ENCODE measurements at places on chromosomes 1 and 21. TPM values are rescaled to one million over a fixed set of nuclear protein-coding genes. Genes with fewer than 3 reads are reported as not detected.

TNFSF4 gene
- polyA plus RNA-seq = 0.16 TPM

NFIA gene
- 9.0 TPM for polyA plus RNA-seq

SYDE2 gene
- polyA plus RNA-seq = 0.62 TPM

GSTM1 gene
- 125 TPM for polyA plus RNA-seq

ADAMTSL4 gene
- polyA plus RNA-seq = 43.2 TPM

AIRE gene
- polyA plus RNA-seq = 0.06 TPM

PLCH2 gene
- polyA plus RNA-seq = 19.2 TPM

LYPD8 gene
- not detected for polyA plus RNA-seq

SHE gene
- 2.1 TPM for polyA plus RNA-seq

C1orf94 gene
- polyA plus RNA-seq = not detected

CDC42BPA gene
- polyA plus RNA-seq = 2.5 TPM

MPZL1 gene
- 16.2 TPM for polyA plus RNA-seq

ZNF593OS gene
- 0.12 TPM for polyA plus RNA-seq

WNT3A gene
- polyA plus RNA-seq = 1.3 TPM

IVL gene
- 161 TPM for polyA plus RNA-seq

UMODL1 gene
- polyA plus RNA-seq = 0.12 TPM

NTMT2 gene
- polyA plus RNA-seq = not detected

LCE1E gene
- polyA plus RNA-seq = not detected

NGF gene
- polyA plus RNA-seq = 0.35 TPM

UBASH3A gene
- polyA plus RNA-seq = 0.46 TPM

NKAIN1 gene
- 0.38 TPM for polyA plus RNA-seq

Measured in esophagus (tissue), 2 donors.